ENCODE measurements at places on chromosomes 12 and 14.
A peak's percentile ranks its signal among the peaks of the same experiment; 100 is the strongest.

- DNase-seq = no peak
Measured at GRCh38 chr12:71704920-71705319, 19.0 kb downstream of the TMEM19 start.

- DNase-seq = no peak
Measured at GRCh38 chr12:1747609-1748008, 56.7 kb downstream of the ADIPOR2 start.

DNA sequence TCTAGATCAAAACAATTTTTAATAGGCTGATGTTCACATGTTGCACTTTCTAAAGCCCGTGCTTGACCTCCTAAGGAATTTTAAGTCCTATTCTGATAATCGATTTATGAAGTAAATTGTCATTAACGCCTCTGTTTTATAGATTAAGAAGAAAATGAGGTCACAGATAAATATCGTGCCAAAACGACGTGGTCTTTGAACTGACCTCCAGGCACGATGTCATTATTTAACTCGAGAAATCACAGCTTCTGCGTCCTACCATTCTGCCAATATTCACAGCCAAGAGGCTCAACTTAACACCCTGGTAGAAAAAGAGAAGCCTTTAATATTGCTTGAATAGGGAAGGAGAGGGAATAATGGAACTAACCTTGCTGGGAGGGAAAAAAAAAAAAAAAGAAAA is 888 bp upstream of the EEA1 start:
- no peak for DNase-seq

DNA sequence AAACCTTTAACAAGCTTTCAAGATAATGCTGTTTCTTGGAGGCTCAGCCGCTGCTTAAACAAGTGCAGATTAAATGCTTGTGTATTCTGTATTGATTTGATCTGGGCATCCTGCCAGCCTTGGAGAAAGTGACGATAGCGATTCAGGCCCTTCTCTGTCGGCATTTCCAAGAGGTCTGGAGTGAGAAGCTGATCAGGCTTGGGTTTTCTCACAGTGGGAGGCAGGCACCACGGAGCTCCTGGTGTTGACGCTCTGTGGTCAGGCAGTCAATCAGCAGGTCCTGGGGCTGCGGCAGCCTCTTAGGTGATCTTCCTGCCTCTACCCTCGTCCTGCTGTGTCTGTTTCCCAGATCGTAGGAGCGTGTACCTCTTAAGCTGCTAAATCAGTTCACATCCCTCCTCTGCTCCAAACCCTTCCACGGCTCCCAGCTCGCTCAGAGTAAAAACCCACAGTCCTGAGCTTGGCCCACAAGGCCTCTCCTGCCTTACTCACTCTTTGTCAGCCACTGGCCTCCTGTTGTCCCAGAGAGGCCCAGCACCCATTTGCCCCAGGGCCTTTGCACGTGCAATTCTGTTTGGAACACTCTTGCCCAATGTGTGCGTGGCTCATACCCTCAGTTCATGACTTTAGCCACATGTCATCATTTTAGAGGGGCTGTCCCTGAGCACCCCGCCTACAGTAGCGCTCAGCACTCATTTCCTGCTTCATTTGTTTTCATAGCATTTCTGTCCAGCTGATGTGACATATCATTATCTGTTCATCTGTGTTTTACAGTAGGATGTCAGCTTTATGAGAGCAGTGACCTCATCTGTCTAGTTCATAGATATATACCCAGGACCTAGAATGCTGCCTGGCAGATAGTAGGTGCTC is 155.4 kb downstream of the AACS start:
- DNase-seq = no peak

- no peak for DNase-seq
Measured at GRCh38 chr12:44294649-44295048, 458.8 kb downstream of the TMEM117 start.

- DNase-seq = no peak
Measured at GRCh38 chr12:121241156-121241970, 31.4 kb downstream of the P2RX4 start.

DNA sequence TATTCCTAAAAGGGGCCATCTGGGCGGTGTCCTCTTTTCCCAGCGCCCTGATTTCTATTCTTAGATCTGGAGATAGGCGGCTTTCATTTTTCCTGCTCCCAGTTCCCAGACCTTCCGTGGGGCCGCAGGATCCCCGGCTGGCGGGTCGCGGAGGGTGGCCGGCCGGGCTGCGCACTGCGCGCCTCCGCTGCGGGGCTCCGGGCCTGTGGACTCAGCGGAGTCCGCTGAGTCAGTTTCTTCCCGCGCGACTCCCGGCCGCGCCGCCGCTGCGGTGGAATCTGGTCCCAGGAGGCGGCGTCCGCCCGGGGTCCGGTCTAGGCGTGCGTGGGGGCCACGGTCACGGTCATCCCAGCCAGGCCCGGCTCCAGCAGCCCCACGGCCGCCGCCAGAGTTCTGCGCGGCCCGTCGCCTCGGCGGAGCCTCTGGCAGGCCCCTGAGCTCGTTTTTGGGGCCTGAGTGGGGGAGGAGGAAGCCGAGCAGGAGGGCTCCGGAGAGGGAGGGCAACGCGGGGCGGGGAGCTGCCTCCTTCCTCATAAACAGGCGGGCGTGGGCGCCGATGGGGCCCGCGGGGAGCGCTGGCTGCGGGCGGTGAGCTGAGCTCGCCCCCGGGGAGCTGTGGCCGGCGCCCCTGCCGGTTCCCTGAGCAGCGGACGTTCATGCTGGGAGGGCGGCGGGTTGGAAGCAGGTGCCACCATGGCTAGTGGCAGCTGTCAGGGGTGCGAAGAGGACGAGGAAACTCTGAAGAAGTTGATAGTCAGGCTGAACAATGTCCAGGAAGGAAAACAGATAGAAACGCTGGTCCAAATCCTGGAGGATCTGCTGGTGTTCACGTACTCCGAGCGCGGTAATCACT is at the start of gene LRRK2:
Gene LRRK2 (plus strand): TSS at position 559 of the 853 bp plus-strand sequence. CDS start 135 bp downstream, at position 694.
- DNase-seq = peak; percentile 49

DNA sequence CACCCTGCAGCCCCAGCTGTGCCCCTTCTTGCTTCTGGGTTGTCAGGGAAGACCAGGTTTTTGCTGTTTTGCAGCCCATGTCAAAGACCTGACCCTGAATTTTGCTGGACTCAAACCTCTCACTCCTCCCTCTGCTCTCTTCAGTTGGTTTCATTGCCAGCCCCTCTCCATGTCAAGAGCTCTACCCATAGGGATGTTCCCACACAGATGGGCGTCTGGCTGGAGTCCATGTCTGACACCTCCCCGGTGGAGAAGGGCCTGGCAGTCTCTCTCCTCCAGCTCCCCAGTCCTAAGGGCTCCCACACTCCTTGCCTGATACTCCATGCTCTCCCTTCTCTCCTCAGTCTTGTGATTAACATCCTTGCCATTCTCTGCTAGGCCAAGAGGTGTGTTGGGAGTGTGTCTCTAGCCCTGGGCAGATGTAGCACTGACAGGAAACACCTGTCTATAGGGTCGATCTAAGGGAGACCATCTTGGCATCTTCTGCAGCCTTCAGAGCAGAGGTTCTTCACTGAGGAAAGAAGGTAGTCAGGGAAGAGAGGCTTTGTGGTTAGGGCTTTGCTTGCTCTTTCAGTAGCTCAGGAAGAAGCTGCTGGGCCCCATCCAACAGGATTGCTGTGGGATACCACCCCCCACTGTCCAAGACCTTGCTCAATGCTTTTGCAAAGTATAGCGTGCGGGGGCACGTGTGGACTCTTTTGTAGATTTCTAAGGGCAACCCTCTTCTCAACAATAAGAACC is 4.7 kb downstream of the ASIC1 start:
- DNase-seq = no peak

- DNase-seq = no peak
Measured at GRCh38 chr12:102513272-102513671, 32.9 kb upstream of the IGF1 start.

GRCh38 chr14:39085933-39086332 is 17.1 kb downstream of the SEC23A start:
- DNase-seq = no peak

DNA sequence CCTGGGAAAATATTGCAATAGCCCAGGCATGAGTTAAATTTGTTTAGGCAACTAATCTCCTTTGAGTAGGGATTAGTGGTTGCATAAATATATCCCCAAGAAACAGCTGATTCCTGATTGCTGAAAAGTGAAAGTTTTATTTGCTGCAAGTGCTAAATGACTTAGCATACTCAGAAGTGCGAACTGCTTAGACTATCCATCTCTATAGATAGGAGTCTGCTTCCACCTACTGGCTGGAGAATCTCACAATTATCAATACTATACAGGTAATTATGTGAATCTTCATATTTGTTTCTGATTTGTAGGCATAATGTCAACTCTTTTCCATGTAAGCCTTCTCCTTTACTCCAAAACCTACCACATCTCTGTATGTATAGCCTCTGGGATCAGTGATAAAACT is 12.0 kb upstream of the SLCO1B3 start:
- no peak for DNase-seq

DNA sequence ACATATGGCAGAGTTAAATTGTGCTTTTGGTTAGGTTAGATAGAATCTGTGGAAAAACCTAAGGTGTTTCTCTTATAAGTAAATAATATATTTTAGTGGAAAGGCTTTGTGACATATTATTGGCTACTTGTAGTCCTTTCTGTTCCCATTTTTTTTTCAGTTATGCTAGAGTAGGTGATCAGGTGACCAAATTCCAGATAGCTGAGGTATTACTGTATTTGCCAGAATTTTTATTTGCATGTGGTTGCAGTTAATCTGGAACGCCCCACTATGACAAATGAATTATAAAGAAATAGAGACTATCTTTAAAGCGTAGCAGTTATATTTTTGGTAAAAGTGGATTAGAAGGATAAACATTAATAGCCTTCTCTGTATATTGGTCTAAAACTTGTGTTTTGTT is 52.0 kb downstream of the ARHGAP5 start:
- no peak for DNase-seq

- DNase-seq = no peak
Measured at GRCh38 chr12:24379861-24380521, 430.5 kb upstream of the SOX5 start.

DNA sequence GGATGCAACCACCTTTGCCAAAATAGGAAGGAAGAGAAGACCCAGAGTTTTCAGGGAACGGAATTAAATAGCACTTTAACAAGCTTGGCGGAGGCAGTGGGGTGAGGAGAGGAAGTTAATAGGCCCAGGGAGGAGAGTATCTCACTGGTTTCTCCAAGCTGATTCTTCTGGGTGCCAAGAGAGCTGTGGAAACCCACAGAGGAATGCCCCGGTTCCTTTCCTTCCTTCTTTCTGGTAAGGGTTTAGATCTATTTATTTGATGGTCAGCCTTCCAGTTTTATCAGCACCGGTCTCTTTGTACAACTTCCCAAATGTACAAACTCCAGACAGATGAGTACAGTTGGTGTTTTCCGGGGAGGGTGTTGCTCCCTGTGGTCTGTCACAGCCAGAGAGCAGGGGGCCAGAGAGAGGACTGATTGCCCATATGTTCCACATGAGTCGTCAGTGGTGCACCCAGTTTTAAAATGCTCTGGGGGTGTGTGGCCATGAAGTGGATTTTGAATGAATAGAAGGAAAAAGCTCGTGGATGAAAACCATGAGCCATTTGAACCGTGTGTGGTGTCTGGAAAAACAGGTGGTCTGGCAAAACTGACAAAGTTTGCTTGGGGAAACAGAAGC is 26.6 kb downstream of the PRKCH start:
- DNase-seq = no peak

DNA sequence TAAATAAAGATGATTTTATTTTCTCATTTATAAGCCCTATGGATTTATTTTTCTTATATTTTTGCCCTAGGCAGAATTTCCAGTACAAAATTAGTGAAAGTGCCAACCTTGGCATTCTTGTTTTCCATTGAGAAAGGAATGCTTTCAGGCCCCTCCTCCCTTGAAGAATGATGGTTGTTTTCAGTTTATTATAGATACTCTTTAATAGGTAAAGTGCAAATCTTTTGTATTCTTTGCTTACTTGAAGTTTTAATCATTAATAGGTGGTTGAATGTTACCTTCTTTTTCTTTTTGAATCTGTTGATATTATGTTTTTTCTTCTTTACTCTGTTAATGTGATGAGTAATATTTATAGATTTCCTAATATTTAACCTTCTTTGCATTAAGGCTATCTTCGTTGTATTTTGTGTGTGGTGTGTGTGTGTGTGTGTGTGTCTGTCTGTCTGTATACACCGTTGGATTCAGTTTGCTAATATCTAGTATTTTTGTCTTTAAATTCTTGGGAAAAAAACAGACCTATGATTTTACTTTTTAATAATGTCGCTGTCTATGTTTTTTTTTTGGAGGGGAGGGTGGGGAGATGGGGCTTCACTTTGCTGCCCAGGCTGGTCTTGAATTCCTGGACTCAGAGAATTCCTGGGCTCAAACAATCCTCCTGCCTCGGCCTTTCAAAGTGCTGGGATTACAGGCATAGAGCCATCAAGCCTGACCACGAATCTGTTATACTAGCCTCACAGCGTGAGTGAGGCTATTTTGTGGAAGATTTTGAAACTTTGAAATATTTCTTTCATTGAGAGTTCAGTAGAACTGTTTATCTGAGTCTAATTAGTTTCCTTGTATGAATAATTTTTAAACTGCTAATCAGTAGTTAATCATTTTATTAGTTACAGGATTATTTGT is 13.5 kb downstream of the SRGAP1 start:
- no peak for DNase-seq

GRCh38 chr12:67677166-67677565 is 28.6 kb downstream of the DYRK2 start:
- DNase-seq = no peak

DNA sequence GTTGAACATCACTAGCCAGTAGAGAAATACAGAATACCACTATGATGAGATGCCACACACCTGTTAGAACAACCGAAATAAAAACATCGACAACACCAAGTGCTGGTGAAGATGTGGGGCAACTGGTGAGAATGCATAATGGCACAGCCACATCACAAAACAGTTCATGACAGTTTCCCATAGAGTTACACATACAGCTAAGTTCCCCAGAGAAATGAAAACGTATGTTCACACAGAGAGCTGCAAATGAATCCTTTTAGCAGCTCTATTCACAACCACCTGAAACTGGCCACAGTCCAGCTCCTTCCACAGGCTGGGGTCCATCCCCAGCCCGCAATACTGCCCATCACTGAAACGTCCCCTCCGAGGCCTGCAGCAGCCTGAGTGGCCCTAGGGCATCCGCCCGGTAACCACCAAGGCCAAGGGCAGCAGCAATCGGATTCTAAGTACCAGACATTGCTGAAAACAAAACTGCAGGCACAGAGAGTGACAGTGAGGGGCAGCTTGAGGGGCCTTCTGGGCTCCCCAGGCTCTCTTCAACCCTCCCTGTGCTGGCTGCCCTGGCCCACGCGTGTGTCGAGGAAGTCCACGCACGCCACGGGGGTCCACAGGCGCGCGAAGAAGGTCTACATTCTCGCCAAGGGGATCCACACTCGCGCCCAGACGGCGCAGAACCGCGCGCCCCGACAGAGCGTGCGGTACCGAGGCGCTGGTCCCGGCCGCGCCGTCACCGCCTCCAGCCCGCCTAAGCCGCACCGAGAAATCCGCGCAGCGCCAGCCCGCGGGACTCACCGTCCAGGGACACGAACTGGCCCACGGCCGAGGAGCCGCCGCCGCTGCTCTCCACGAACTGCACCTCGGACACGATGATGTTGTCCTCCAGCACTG is 903 bp downstream of the BRF1 start:
- no peak for DNase-seq

- DNase-seq = no peak
Measured at GRCh38 chr12:7486512-7486911, 17.1 kb downstream of the CD163 start.

GRCh38 chr14:67191768-67192290 is 2.6 kb downstream of the GARIN2 start:
- no peak for DNase-seq

- no peak for DNase-seq
Measured at GRCh38 chr14:54387328-54387727, 9.5 kb upstream of the CDKN3 start.

- no peak for DNase-seq
Measured at GRCh38 chr14:24712909-24713308, 78.9 kb upstream of the GZMB start.

GRCh38 chr12:122852336-122853275 is 17.3 kb downstream of the HIP1R start:
- no peak for DNase-seq

GRCh38 chr12:32302218-32303173 is 96.9 kb upstream of the FGD4 start:
- peak; percentile 46 for DNase-seq

Measured in CD4-positive, alpha-beta T cell treated with Interleukin-1 beta for 1 hour (primary cell).